Stimulated activated CD8-positive, alpha-beta memory T cell treated with anti-CD3 and anti-CD28 coated beads, Interleukin-4, amount 100 ng/mL, for 1 hour (primary cell): ENCODE measurements at places on chromosomes 1 and 21.

GRCh38 chr1:156656806-156657740, 15.2 kb downstream of the BCAN start:
- peak; percentile 61 for DNase-seq

DNA sequence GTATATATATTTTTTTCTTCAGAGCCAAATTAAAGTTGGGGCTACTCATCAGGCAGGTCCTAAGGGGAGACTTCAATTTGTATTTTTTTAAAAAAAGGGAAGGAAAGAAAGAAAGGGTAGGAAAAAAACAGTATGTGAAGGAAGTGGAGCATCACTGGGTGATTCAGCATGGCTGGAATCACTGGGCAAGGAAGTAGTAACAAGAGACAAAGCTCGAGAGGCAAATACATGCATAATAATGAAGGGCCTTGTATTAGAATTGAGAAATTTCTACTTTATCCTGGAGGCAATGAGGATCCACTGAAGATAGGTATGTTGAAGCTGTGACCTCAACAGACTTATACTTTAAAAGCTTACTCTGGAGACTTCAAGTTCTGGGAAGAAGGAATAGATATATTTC, 184.4 kb downstream of the COQ8A start:
- DNase-seq, result no peak

GRCh38 chr1:154846565-154847442, 23.3 kb downstream of the KCNN3 start:
- no peak for DNase-seq

DNA sequence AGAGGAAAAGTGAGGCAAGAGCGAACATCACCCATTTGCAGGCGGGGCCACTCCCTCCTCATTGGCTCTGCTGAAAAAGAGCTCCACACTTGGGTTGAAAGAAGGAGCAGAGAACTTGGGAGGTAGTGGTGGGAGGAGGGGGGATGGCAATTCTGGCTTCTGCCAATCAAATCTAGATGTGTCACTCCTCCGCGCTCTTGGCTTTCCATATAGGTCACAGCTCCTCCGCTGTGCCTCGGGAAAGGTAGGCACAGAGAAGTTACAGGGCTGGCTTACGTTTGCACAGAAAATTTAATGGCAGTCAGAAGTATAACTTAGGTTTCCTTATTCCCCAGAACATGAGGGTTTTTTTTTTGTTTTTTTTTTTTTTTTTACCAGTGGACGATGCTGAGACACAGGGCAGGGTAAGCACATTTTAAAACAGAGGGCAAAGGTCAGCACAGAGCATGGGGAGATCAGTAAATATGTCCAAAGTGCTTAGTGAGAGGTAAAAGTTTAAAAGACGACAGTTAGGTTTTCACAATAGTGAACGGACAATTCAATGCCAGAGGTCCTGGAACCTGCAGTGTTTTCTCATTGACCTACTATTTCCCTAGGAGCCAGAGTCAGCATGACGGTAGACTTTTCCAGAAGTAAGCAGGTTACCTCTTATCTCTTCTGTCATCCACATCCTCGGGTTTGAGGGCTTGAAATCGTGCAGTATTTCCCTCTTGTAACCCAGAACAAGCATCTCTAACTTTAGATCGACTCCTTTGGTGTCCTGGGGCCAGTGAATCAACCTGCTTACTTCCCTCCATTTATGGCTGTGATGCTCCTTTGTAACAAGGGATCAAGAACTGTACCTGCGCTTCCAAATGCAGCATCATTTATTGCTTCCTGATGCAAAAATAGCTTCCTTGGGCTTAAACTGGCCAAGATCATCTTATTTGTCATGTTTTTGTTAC, 258.9 kb upstream of the PROX1 start:
- no peak for DNase-seq

DNA sequence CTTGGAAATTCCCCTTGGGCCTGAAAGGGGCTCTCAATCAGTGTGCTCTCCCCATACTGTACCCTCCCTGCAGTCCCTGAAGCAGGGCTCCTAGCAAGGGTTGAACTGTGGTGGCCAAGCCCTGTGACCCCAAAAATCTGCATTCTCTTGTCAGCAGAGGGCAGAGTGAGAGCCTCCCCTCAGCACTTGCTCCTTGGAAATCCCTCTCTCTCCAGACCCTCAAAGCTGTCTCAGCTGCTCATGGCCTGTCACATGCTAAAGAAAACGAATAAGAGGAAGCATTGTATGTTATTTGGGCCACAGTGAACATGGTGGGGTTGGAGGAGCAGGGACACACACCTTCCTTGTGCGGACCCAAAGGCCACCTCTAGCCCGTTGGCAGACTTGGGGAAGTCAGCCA, 47.2 kb upstream of the SYNC start:
- DNase-seq, result no peak

DNA sequence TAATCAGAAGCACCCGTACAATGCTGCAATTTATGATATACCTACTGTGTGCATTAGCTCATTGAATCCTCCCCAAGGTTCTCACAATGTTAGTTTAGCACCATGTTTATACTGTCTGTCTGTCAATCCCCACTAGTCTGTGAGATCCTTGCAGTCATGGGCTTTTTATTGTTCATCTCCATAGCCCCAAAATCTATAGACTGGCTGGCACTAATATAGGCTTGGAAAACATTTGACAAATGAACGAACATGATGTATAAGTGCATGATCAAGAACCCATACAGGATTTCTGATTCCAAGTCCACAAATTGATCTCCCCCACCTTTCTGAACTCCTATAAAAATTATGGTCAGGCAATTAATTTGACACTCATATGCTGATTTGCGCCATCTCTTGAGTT, 290.0 kb downstream of the OMA1 start:
- no peak for DNase-seq
